Effector CD4-positive, alpha-beta T cell (primary cell): ENCODE measurements at places on chromosomes 1 and 21.

- no peak for DNase-seq
Observed at GRCh38 chr1:94698356-94698755, 121.8 kb upstream of the SLC44A3 start.

- no peak for DNase-seq
Observed at GRCh38 chr1:41589395-41589794, 104.9 kb upstream of the EDN2 start.

GRCh38 chr1:17828991-17829390 is 73.9 kb downstream of the ACTL8 start:
- no peak for DNase-seq

DNA sequence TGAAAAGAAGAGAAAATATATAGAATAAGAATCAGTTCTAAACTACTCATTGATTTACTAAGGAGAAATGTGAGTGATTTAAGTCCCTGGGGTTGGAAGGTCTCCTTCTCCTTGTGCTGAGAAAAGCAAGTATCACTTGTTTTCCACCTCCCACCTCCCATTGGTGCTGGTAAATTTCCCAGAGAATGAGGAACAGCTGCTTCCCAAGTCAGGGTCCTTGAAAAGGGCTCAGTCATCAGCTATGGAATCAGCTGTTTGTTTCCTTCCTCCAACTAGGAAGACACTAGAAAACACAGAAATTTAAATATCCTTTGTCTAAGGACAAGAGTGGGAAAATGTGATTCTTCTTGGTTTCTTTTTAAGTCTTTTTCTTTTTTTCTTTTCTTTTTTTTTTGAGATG is 131.3 kb upstream of the C1orf21 start:
- no peak for DNase-seq

DNA sequence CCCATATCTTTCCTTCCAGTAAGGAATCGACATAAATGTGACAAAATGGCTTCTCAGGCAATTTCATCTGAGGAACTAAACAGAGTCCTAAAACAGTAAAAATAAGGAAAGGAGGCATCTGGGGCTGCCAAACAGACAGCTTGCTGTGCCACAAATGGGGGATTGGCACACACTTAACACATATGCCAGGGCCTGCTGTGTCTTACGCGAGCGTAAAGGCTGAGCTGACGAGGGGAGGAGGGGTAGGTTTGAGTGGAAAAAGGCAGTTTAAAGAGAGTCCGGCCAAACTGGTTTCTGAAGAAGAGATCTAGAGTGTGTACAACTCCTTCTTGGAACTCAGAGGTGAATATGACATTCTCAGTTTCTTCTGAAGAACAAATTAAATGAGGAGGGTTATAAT is 244.1 kb upstream of the MAP1LC3C start:
- no peak for DNase-seq

GRCh38 chr1:23497777-23498439 is 13.9 kb upstream of the ASAP3 start:
- DNase-seq: no peak

DNA sequence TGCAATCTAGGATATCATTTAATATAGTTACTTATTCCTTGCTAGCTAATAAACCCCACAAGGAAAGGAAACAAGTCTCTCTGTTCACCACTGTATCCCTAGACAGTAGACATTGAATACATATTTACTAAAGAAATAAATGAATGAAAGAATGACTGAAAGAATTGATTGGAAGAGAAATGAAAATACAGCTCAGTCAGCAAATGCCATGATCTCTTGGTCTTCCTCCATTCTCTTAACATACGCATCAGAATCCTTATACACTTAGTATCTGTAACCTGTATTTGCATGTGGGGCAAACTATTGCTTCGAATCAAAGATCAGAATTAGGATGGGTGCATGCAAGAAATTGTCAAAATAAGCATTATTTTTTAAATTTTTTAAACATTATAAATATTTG is 500.8 kb upstream of the ADGRL2 start:
- DNase-seq: no peak

DNA sequence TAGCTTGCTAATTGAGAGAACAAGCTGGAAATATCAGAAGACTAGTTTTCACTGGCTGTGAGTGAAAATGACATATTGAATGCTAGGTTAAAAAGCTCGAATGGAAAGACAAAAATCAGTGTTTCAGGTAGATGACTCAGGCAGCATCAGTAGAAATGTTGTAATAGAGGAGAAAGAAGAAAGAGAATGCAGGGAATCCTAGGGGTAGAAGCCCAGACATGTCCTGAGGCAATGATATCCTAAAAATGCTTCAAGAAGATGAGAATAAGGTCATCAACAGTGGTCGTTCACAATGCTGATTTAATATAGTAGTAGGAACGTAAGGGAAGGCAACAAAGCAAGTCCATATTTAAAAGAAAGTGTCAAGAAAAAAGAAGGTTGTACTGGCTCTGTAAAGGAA is 96.7 kb upstream of the HP1BP3 start:
- no peak for DNase-seq

- no peak for DNase-seq
Observed at GRCh38 chr1:63835128-63835527, 61.3 kb downstream of the ROR1 start.

DNA sequence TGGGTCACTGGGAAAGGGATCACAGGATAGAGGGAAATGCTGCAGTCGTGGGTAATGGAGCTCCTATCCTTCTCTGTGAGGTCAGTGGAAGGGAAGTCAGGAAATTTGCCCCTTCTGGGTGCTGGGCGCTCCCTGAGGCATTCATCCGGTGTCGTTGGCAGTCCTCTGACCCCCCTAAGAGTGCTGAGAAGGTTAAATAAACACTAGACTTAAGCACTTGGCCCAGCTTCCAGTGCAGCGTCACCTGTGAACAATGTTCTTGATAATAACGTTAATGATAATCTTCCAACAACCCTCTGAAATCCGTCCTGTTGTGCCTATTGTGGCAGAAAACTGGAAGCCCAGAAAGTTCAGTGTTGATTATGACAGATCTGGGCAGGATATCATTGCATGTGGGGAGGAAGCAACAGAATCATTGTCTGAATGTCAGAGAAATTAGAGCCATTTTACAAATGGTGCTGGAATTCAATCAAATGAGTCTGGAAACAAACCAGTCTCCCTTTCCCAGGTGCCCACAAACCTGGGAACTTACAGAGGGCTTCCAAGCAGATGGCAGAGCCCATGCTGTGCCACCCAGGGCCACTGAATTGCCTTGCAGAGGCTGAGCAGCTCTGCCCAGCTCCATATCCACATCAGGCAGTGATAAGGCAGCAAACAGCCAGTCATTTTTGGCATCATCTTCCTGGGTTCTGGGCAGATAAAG is 216.8 kb downstream of the KAZN start:
- no peak for DNase-seq

- no peak for DNase-seq
Observed at GRCh38 chr1:29200906-29201594, 19.4 kb upstream of the SRSF4 start.

DNA sequence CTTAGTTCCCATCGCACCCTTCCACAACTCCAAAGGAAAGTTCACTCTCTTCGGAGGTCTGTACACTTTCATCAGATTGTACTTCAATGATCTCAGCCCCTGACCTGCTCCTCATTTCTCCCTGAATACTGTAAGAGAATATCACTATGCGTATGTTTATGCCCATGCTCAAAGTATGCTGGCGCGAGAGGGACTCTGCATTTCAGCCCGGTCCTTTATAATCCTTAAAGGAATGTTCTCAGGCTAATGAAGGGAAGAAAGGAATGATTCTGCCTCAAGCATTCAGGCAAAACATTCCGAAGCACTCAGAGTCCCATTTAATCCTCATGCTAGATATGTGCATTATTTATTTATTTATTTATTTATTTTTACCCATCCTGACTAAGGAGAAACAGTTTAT is 76.8 kb downstream of the PLD5 start:
- DNase-seq: no peak

- no peak for DNase-seq
Observed at GRCh38 chr21:25307489-25307888, 299.8 kb downstream of the MRPL39 start.

GRCh38 chr1:203343956-203344754 is 6.8 kb downstream of the FMOD start:
- no peak for DNase-seq
